GM13976 (cell line): ENCODE measurements at places on chromosomes 7 and 10.
A peak's percentile ranks its signal among the peaks of the same experiment; 100 is the strongest.

DNA sequence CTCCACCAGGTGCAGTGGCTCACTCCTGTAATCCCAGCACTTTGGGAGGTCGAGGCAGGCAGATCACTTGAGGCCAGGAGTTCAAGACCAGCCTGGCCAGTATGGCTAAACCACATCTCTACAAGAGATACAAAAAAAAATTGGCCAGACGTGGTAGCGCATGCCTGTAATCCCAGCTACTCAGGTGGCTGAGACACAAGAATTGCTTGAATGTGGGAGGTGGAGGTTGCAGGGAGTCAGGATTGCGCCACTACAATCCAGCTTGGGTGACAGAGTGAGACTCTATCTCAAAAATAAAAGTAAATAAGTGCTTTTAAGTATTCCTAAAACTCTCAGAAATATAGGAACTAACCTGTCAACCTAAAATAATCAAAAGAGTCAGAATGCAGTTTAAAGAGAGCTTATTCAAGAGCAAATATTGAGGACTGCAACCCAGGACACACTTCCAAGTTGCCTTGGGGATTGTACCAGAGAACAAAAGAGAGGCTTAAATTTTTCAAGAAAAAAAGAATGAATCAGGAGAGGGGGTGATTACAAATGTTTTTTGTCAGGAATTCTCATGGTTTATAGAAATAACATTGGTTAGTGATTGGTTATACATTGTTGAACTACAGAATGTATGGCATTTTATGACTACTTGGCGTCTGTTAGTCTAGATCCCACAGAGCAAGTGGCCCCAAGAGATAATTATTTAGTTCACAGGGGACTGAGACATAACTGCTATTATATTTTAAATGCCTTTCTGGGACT, 33.2 kb upstream of the PPP1R9A start:
- no peak for DNase-seq

GRCh38 chr10:131354380-131354779, 42.9 kb upstream of the TCERG1L start:
- DNase-seq = no peak

DNA sequence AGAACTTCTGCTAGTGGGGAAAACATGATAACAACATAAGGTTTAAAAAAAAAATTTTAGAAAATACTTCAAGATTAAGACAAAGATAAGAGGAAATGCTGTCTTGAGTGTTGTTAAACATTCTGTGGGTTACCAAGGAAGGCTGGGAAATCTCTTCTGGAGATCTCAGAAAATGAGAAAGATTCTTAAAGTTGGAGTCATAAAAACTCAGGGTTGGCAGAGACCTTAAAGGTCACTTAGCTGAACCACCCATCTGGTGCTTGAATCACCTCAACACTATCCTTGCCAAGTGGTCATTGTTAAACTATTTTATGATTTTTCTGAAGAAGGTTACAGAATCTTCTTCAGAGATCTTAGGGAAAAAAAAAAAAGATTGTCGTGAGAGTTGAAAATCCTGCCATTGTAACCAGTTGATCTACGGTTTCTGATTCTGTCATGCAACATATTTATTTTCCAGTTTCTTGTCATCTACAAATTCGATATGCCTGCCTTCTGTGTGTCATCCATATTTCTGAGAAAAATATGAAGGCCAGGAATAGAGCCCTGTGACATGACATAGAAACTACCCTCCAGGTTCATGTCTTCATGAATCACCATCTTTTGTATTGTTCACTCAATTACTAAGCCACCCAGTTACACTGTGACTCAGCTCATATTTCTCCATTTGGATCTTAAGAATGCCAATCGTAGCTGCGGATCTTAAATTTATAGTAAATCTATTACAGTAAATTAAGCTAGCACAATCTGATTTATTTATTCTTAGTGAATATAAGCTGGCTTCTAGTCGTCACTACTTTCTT, 179.2 kb downstream of the ST7 start:
- no peak for DNase-seq

DNA sequence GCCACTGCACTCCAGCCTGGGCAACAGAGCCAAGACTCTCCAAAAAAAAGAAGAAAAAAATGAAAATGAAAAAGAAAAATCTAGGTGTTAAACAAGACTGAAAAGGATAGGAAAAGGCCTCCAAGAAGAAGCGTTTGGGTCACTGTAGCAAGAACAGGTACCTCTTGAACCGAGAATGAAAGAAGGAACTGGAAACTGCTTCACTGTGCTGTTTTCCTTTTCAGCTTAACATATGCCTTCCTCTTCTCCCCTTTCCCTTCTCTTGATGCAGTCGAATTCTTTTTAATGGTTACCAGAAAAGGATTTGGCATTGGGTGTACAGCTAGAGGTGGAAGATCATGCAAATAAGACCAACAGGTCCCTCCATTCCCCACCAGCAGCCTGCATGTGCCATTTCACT, 28.1 kb downstream of the LRRC4 start:
- DNase-seq = no peak

GRCh38 chr7:87628780-87629569, 777 bp downstream of the RUNDC3B start:
- DNase-seq = peak; percentile 32

GRCh38 chr10:97755718-97756117, 16.1 kb downstream of the SFRP5 start:
- no peak for DNase-seq

GRCh38 chr7:97116308-97116707, 1.2 kb upstream of the SDHAF3 start:
- no peak for DNase-seq

- no peak for DNase-seq
Observed at GRCh38 chr10:9885761-9886160, 1131.9 kb upstream of the CELF2 start.

GRCh38 chr7:131626643-131627042, 70.2 kb upstream of the PODXL start:
- no peak for DNase-seq

DNA sequence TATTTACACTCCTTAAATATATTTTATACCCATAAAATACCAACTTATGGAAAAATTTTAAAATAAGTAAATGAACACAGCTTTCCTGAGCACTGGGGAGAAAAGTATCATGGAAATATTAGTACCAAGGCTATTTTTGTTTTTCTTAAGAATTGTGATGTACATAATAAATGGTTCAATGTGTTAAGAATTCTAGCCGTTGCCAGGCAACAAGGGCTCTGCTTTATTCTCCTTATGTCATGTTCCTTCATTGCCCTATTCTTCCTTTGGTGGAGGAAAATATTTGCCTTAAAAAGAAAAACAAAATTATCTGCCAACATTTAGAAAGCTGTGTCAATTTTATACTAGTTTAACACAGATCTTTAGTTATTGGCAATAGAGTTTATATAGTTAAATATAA, 2.6 kb upstream of the ZPBP start:
- no peak for DNase-seq

- DNase-seq = no peak
Observed at GRCh38 chr10:95415621-95416031, 124.8 kb upstream of the PDLIM1 start.

DNA sequence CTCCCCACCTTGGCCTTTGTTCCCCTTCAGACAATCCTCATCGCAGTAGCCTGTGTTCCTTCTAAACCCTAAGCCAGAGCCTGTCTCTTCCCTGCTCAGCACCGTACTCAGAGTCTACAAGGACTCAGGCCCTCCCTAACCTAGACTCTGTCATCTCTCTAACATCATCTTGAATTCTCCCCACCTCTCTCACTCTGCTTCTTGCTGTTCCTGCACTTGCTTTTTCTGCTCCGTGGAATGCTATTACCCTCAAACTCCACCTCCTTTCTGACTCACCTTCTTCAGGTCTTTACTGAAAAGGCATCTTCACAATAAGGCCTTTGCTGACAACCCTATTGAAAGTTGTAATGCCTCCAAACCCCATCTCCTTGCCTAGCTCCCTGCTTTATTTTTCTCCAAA, 141.0 kb downstream of the DKK1 start:
- no peak for DNase-seq

- no peak for DNase-seq
Observed at GRCh38 chr10:94757916-94758315, 4.6 kb upstream of the CYP2C19 start.

- DNase-seq = no peak
Observed at GRCh38 chr7:139182363-139182762, 48.7 kb upstream of the UBN2 start.

GRCh38 chr10:93461807-93462178, 20.3 kb downstream of the MYOF start:
- DNase-seq = no peak

DNA sequence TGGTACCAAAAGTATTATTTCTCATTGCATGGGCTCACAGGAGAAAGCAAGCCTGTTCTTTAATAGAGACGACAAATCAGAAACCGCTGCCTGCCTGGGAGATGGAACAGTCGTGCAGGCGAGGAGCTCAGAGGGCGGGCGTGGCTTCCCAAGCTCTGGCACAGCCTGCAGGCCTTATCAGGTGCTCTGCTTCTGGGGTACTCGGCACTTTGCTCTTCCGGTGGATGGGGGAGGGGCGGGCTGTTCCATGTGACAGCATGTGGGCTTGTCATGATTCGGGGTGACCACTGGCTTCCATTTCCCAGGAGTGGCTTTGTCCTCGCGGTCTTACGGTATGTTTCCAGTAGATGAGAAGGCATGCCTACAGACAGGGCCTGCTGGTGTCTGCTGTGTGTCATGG, 228.6 kb downstream of the MGMT start:
- no peak for DNase-seq

DNA sequence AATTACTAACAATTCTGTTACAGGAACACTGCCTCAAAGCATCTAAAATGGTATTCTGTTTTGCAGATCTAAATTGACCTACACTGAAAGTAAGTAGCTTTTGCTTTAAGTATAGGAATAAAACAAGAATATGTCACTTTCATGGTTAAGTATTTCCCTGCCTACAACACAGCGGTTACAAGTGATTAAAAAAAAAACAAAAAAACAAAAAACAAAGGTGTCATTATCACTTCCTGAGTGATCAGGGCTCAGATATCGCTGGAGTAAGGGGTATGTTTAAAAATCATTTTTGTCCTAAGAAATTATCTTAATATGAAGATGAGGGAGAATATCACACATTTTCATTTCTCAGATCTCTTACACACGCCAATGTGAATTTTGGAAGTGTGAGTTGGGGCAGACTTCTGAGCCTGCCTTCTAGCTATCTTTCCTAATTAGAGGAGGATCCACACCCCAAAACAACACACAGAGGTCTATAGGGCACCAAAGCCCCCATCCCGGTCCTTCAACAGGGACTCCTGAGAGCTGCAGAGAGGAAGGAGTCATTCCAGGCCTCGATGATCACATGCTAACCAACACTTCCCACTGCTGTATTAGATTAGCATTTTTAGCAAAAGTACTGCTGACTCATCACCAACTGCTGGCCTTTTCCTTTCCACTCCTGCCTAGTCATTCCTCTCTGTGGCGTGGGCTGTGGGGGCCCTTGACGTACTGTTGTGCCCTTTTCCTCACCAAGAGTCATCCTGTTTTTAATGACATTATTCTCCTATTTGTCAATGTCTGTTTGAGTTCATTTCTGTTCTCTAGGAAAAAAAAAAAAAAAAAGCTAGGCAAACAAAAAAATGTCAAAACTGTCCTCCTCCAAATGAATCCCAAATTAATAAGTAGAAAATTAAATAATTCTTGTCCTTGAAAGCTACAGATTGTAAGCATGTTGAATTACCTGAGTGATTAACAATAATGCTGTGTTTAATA, 31.2 kb downstream of the PRTFDC1 start:
- peak; percentile 43 for DNase-seq

- DNase-seq = no peak
Observed at GRCh38 chr10:46055771-46056170, 9.7 kb upstream of the MSMB start.

DNA sequence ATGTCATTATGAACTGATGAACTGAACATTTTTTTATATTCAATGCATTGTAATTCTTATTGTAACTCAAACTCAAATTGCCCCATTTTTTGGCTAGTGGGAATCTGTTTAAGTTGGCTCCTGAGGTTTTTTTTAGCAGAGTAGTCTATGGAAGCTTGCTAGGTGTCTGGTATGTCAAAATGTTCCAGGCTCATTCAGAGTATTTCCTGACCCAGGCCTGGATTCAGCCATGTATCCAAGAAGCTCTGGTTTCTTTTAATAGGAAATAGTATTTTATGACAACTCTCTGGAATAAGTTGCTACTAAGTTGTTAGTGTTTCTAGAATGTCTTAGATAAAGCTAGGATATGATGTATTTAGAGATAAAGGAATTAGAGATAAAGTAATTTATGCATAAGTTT, 288.0 kb downstream of the ARL4A start:
- no peak for DNase-seq

- DNase-seq = no peak
Observed at GRCh38 chr7:108650467-108650866, 80.8 kb downstream of the DNAJB9 start.

- DNase-seq = no peak
Observed at GRCh38 chr7:44959433-44959951, 19.3 kb downstream of the MYO1G start.

- no peak for DNase-seq
Observed at GRCh38 chr10:63208986-63209385, 75.9 kb downstream of the NRBF2 start.

DNA sequence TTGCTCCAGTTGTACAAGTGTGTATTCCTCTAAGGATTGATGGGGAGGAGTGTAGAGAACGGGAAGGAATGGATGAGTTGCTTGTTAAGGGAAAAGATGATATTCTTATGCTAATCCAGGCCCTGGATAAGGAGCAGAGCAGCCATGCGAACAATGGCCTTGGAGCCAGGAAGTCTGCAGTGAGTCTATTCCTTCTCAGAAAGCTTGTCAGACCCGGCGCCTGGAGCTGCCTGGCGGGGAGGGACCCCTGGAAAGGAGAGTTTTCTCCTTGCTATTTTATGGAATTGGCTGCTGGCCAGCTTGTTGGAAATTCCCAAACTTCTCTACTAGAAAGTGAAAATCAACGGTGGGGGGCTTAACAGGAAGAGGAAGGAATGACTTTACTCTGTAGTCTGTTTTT, 89.1 kb downstream of the MMRN2 start:
- DNase-seq = no peak

DNA sequence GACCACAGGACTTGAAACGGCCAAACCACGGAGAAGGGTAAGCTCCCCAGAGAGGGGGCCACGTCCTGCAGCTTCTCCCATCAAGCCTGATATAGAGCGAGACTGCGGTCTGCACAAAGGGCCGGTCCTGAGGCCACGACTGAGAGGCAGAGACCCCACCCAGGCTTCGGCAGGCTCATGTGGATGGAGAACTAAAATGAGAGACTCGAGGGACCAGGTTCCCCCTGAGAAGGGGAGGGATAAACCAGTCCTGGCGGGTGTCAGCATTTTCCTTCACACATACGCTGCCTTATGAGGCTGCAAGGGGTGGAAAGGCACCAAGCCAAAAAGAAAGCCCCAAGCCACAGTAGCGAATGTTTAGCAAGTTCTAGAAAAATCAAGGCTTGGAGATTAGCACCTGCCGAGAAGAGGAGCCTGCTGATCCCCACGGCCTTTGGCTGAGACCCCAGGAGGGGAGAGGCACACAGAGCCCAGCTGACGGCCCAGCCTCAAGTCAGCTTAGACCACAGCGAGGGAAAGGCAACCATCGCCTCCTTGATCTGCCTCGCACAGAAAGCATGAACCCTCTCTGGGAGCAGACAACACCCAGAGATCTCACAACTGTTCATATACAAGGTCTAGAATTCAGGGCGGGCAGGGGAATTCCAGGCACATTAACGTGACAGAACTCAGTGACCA, 92.6 kb upstream of the RNF32 start:
- DNase-seq = no peak

GRCh38 chr7:44449584-44449928, 40.9 kb downstream of the NUDCD3 start:
- DNase-seq = no peak
